CD4-positive, alpha-beta T cell treated with Interleukin-12 subunit alpha and Interleukin-12 subunit beta, for 1 hour (primary cell): ENCODE measurements at places on chromosomes 3 and 15.

- no peak for DNase-seq
These were observed 1.6 kb upstream of the BNC1 start for GRCh38 chr15:83285979-83286553.

DNA sequence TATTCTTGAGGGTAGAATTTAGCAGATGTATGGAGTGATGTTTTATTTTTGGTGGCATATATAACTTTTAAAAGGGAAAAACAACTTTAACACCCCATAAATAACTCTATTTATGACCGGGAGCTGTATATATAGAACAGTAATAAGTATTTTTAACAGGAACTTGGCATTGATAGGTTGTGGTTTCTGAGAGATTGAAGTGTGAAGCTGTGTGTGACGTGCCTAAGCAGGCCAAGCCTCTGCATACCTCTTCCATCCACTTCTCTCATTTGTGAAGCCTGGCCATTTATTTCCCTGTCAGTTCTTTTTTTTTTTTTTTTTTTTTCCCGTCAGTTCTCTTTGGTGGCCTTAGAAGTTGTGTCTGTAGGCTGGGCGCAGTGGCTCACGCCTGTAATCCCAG, 23.0 kb downstream of the RBM5 start:
- DNase-seq, result no peak

- no peak for DNase-seq
These were observed 619.9 kb downstream of the FOXP1 start for GRCh38 chr3:70963431-70964275.

GRCh38 chr3:14947100-14947885, at the start of gene NR2C2:
NR2C2 (plus strand) TSS chr3:14947583; CDS start chr3:15003915, 56,332 bp downstream.
- peak; percentile 91 for DNase-seq

DNA sequence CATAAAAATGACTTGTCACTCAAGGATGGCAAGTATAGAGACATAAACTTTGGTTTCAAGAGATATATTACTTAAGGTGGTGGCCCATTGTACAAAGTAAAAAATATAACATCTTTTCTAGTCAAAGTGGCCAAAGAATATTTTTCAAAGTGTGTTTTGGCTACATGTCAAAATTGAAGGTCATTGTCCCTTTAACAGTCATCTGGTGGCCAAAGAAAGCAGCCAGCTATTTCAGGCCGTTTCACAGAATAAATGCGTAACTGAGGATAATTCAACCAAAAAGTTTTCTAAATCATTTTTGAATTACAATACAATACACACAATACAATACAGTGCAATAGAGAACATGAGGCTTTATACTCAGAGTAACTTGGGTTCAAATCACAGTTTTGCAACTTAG, 4.2 kb upstream of the CDIN1 start:
- DNase-seq, result no peak

DNA sequence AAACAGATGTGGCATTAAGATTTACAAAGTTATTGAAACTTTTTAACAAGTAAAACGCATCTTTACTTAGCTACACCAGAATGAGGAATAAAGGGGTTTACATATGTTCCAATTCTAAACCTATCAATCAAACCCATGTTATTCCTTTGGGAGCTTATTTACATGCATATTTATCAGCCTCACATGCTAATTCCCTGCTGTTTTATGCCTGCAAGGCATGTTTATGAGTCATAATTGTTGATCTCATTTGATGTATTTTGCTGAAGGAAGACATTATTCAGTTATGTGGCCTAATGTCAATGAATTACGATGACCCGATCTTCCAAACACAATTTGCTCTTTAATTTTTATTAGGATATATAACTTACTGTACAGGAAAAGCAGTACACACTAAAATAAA, 272.9 kb downstream of the TBC1D5 start:
- DNase-seq, result no peak

- DNase-seq, result no peak
These were observed 48.4 kb downstream of the KY start for GRCh38 chr3:134602440-134602814.

- no peak for DNase-seq
These were observed 6.0 kb downstream of the WNT5A start for GRCh38 chr3:55480911-55481743.

- no peak for DNase-seq
These were observed 30.1 kb upstream of the NANOGP8 start for GRCh38 chr15:35115155-35115725.

- DNase-seq, result no peak
These were observed 5.0 kb downstream of the SLC12A8 start for GRCh38 chr3:125207507-125207906.

GRCh38 chr3:30277494-30277893, 328.9 kb upstream of the TGFBR2 start:
- DNase-seq, result no peak

- DNase-seq, result no peak
These were observed 1.7 kb downstream of the BFSP2 start for GRCh38 chr3:133401374-133402135.

DNA sequence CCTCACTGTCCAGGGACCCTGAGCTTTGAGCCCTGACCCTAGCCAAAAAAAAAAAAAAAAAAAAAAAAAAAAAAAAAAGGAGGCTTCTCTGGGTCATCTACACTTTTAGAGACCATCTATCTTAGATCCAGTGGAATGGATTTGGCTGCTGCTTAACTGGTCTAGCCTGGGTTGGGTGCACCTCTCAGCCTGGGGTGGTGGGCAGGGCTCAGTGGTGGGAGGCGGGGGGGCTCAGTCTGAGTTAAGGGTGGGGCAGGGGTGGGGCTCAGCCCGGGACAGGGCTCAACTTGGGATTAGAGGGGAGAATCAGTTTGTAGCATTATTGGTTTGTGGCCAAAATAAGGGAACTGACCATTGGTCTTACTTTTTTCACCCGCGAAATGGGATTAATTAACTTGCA, 139.2 kb downstream of the TPRA1 start:
- no peak for DNase-seq

GRCh38 chr3:70734756-70735155, 422.3 kb upstream of the MDFIC2 start:
- no peak for DNase-seq

GRCh38 chr15:84883916-84884781, at the start of gene SLC28A1:
SLC28A1 (plus strand) TSS chr15:84884662; CDS start chr15:84887761, 3,099 bp downstream.
- no peak for DNase-seq

- DNase-seq, result peak; percentile 3
These were observed 558 bp downstream of the DTWD1 start for GRCh38 chr15:49621401-49621811.

- no peak for DNase-seq
These were observed at the start of gene CNTN4 for GRCh38 chr3:2098398-2099027. CNTN4 (plus strand) TSS chr3:2098866.

GRCh38 chr3:31709005-31709404, 176.3 kb downstream of the STT3B start:
- DNase-seq, result no peak

DNA sequence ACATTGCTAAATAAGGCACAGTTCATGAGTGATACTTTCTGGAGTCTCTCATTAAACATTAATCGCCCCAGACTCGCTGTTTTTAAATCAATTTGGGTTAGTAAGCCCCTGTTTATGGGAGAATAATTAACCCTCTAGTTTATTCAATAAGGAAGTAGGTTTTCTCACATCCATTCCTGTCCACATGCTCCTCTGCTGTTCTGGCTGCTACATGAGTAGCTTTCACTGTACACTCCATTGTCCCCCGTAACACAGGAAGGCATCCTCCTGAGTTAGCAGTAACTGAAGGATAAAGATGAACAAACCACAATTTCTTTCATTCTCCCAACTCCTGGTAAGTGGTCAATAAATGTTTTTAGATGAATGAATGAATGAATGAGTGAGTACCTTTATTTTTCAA, 378.5 kb downstream of the DIPK2A start:
- DNase-seq, result no peak

GRCh38 chr15:37253877-37254276, 153.5 kb upstream of the MEIS2 start:
- no peak for DNase-seq

DNA sequence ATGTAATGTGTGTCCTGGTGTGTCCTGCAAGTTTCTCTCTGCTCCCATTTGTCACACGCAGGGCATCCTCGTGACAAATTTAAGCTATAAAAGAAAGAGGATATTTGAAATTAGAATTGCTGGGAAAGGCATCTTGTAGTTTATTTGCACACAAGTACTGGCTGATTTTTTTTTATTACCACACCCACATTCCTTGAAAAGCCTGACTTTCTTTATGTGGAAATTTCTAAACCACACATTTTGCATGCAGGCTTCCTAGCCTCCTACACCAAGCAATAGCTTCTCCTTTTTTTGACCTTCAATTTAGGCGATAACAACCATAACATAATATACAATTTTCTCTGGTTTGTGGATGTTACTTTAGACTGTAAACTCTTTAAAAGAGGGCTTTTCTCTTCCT, 126.1 kb downstream of the SERPINI1 start:
- no peak for DNase-seq

GRCh38 chr15:51199541-51199940, 104.8 kb upstream of the TNFAIP8L3 start:
- DNase-seq, result no peak

- DNase-seq, result no peak
These were observed 3.6 kb upstream of the GK5 start for GRCh38 chr3:142228964-142229363.

DNA sequence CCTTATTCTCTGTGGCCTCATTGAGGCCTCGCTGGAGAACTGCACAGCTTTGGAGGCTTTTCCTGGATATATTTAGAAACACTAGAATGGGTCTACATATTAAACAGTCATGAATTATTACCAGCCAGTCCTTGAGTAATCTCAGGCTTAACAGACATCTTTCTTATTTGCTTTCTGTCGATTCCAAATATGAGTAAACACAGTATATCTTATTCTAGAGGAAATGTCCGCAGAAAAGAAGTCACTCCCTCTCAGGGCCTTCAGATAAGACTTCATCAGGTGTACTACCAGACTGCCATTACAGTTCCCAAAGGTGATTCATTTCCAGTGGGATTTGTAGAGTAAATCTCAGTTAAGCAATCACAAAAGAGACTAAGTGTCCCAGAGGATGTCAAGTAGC, 310.7 kb downstream of the RBMS3 start:
- DNase-seq, result no peak

- no peak for DNase-seq
These were observed 512 bp downstream of the LARP6 start for GRCh38 chr15:70853318-70853972.

DNA sequence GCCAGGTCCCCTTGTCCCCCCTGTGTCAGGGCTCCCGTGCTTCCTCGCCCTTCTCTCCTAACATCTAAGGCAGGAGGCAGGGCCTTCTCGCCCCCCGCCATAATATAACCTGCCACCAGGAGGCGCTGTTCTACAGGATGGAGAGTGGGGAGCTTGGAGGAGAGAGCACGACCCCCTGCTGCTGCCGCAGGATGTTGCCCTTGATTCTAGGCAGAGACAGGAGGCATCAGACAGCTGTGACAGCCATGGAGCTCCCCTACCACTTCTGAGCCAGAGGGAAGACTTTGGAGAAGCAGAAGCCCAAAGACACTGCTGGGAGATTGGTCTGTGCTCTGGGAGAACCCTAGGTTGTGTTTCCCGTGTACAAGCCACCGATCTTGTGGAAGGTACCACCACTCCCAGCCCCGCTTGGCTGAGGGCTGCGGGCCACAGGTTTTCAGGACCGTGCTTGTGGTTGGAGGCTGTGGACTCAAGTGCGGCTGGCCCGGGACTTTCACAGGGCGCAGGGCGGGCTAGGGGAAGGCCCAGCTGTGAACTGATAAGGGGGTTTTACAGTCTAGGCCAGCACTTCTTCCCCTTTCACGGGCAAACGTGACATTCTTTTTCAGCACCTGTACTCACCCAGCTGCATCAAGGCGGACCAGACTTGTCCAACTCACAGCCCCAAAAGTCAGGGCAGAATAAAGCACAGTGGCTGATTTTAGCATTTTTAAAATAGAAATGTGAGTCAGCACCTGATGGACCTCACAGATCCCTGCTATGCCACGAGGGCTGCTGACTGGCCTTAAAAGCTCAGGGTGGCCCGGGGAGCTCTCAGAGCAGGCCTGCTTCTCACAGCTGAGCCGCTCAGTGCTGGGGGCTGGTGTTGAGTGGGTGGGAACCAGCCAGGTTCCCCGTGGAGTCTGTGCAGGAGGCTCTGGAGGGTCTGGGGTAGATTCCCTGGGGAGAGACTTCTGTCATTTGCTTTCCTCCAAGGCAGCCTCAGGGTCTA, 2.6 kb upstream of the TIGIT start:
- DNase-seq, result peak; percentile 93

DNA sequence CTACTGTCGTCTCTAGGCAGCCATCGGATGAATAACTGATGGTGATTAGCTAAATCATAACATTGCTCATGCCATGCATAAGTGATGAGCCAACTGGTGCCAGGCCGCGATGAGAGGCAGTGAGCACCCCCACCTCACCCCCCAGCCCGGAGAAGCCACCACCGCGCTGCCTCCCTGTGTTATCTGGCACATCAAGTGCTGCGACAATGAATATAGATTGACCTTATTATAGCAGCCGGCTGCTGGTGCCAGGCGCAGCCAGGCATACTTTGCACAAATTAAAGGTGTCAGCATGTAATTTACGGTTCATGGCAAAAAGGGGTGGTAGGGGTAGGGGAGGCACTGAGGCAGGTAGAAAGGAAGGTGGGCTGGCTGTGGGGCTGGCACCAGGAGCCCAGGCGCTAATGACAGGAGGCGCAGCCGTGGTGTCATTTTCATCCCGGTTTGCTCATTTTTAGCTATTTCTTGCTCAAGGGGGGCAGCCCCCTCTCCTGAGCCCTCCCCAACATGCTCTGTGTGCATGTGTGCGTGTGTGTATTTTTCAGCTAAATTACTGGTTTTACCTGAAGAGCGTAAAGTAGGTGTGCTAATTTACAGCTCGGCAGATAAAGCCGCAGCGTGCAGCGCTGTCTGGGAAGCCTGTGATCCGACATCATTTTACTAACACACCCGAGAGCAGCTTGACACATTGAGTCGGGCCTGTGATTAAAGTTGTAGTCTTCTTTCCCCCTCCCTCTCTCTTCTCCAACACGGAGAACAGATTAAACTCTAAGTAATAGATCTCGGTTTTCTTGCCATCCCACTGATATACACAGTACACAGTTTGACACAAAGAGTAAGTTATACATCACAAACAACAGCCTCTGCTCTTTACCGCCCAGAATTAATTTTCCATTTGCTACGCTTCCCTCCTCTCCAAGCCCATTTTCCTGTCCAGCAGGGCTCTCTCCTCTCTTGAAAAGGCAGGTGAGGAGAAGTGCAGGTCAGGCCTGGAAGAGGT, 212.3 kb downstream of the RPLP1 start:
- no peak for DNase-seq

GRCh38 chr15:79523266-79523665, 91.1 kb downstream of the MINAR1 start:
- no peak for DNase-seq

- no peak for DNase-seq
These were observed 15.2 kb downstream of the RFTN1 start for GRCh38 chr3:16498130-16498890.
